Skin of body (tissue), 3 donors: ENCODE measurements at places on chromosomes 3 and 15. TPM values are rescaled to one million over a fixed set of nuclear protein-coding genes. Genes with fewer than 3 reads are reported as not detected.

FBXO40 gene
- total RNA-seq, result 0.59 TPM

ATP13A5 gene
- total RNA-seq, result 3.7 TPM

DNA sequence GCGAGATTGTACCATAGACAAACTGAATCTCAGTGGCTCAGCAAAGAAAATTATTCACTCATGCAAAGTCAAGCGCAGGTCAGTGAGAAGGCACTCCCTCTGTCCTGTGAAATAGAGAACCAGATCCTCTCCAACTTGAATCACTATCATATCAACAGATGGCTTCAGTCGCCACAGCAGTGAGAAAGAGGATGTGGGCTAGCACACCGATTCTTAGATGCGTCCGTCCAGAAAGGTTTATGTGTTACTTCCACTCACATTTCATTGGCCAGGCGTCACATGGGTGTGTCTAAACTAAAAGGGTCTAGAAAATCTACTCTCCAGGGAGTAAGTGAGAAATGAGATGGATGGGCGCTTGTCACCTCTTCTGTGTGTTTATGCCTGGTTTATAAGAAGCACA, 141.6 kb upstream of the KBTBD8 start:
- no peak for DNase-seq

- no peak for DNase-seq
These were observed 323.4 kb upstream of the PLSCR5 start for GRCh38 chr3:146928421-146929059.

- no peak for DNase-seq
These were observed 365 bp upstream of the PDCD6IP start for GRCh38 chr3:33798113-33798417.

- DNase-seq, result no peak
These were observed 9.9 kb upstream of the GRM2 start for GRCh38 chr3:51696954-51697353.

GRCh38 chr3:118587037-118587741, 447.5 kb downstream of the IGSF11 start:
- DNase-seq, result no peak

CCDC13 gene
- total RNA-seq, result 0.69 TPM

AGBL1 gene
- 4.8 TPM for total RNA-seq

DNA sequence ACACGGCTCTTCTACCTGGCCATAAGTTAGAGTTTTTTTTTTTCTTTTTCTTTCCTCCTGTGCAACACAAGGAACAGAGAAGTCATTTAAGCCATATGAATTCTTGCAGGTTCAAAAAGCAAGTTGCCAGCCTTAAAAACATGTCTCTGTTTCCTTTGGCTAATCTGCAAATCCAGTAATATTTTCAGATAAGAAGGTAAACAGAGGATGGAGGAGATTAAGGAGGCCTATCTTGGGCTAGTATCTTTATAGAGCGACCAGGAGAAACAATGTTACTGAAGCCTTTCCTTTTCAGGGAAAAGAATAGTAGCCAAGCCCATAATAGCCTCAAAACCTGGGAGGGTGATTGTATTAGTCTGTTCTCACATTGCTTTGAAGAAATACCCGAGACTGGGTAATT, 20.9 kb upstream of the LMCD1 start:
- no peak for DNase-seq

- DNase-seq, result no peak
These were observed 1.1 kb downstream of the EIF4G1 start for GRCh38 chr3:184315543-184315867.

DNA sequence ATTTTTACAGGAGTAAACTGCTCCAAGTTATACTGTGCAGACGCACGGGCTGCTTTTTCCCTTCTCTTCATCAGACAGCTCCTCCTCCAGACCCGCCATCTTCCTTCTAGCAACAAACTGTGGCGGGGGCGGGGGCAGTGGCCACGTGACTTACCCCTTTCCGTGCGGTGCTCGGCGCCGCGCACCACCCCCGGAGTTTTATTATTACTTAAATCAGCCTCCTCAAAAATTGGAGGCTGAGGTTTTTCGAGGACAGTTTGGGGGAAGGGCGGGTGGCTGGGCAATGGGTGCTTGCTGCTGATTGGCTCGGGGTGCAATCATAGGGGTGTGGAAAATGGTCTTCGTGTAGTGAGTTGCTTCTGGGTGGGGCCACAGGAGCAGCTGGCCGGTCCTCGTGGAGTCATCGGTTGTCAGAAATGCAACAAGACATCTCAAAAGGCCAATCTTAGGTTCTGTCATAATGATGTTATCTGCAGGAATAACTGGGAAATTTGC, 77.1 kb upstream of the MFGE8 start:
- DNase-seq, result no peak

- DNase-seq, result no peak
These were observed 224.0 kb downstream of the TBC1D5 start for GRCh38 chr3:17518189-17519059.

- DNase-seq, result no peak
These were observed 19.8 kb upstream of the LOXL1 start for GRCh38 chr15:73906346-73907034.

DNA sequence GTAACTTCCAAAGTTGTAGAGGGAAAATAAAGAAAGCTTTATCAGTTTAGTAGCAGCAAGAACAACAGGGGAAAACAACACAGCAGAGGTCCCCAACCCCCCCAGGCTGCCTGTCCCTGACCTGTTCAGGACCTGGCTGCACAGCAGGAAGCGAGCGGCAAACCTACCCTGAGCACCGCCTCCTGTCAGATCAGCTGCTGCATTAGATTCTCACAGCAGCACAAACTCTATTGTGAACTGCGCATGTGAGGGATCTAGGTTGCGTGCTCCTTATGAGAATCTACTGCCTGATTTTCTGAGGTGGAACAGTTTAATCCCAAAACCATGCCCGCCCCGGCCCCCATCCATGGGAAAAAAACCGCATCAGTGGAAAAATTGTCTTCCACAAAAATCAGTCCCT, 40.3 kb downstream of the USP50 start:
- DNase-seq, result no peak

GOLGA8J gene
- 0.30 TPM for total RNA-seq

POPDC2 gene
- total RNA-seq, result 5.5 TPM

GRCh38 chr3:88149509-88150362, at the start of gene C3orf38:
Gene C3orf38 (plus strand): TSS chr3:88149959. CDS start chr3:88150053, 94 bp downstream.
- peak; percentile 83 for DNase-seq

SEMA7A gene
- 11.7 TPM for total RNA-seq

MESP2 gene
- total RNA-seq, result 0.30 TPM

DNA sequence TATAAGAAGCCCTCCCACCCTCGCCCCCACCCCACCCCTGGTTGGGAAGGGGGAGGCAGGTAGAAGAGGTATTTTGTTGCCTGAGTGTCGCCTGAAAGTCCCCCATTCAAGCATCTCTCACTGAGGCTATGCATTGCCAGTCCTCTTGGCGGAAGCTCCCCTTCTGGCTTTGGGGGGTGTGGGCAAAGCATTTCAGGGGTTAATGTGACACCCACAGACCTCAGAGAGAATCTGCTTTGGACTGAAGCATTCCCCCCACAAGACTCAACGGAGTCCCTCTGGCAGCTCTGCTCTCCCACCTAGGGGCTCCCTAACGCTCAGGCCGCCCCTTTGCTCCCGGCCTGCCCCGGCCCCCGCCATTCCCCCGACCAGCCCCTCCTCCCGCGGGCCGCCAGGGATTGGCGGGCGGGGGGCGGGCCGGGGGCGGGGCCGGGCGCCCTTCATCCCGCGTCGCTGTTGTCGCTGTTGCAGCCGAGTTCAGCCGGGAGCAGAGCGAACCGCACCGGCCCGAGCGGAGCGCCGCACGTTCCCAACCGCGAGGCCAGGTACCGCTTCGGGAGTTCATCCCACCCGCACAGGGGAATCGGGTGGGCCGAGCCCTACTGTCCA, at the start of gene SLC38A3:
TSS of gene SLC38A3 (plus strand) at position 468 of the 609 bp plus-strand sequence. CDS start 8,929 bp downstream, outside the sequence.
- DNase-seq, result no peak
